ENCODE measurements at places on chromosomes 11 and 22.

GRCh38 chr11:111814557-111815320 is 48.5 kb upstream of the PPP2R1B start:
- no peak for DNase-seq

GRCh38 chr22:20383538-20383937 is 10.4 kb upstream of the ZNF74 start:
- DNase-seq = no peak

GRCh38 chr11:72217841-72218240 is 1.2 kb downstream of the FOLR2 start:
- DNase-seq = no peak

DNA sequence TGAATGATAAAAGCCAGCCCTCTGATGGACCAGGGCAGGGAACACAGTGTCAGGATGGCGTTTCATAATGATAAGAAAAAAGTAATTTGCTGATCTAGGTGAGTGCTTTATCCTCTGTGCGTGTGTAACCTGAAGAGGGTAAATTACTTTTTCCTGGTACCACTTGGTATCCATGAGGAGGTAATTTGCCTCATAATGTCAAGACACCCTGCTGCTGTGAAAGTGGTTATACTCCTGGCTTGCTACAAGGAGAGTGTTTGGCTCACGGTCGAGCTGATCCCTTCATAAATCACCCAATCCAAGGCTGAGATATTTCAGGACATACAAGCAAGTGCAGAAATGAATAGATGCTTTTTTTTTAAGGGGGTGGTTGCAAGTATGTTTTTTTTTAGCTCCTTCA is 207.2 kb upstream of the PGR start:
- peak; percentile 94 for DNase-seq

GRCh38 chr11:92357841-92358240 is 133.2 kb downstream of the FAT3 start:
- DNase-seq = no peak

DNA sequence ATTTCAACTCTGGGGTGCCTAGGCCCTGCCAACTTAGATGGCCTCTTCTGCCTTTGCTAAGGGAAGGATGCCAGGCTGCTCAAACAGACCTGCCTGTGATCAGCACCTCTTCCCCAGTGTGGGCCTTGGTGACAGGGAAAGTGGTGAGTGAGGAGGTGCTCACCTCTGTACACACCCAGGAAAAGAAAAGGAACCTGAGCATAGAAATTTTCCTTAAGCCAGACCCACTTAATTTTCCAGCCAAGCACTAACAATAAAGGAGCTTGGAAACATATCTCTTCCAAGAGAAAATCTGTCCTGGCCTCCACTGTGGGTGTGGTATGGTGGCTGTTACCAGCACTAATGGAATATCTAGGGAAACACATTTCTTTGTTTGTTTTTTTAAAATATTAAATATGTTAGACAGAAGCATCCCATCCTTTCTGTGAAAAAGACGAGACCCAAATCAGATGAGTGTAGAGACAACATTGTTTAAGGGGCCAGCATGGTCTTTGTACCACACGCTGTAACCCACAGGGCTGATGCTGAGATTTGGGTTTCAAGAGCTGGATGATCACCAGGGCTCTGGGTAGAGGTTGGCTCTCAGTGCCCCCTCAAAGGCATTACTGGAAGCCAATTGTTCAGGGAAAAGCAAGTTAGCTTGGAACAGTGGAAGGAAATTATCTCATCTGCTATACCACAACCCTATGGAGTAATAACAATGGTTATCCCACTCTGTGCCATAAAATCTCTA is 472.2 kb downstream of the INSC start:
- no peak for DNase-seq

- DNase-seq = no peak
Measured at GRCh38 chr11:963852-964251, 38.2 kb downstream of the AP2A2 start.

DNA sequence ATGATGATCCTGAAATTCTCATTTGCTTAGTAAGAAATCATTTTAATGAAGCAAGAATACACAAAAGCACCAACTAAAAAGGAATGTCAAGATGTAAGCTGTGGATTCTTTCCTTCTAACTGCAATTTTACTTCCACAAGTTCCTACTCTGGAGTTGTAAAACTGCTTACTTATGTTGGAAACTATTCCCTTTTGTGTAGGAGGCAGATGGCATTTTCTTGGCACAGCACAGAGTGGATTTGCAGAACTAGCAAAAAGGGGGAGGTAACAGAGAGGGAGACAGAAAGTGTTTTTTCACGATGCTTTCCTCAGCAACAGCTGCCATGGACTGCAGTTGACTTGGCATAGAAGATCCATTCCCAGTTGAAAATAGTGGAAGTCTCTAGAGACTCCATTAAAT is 1112.0 kb upstream of the RAG2 start:
- no peak for DNase-seq

DNA sequence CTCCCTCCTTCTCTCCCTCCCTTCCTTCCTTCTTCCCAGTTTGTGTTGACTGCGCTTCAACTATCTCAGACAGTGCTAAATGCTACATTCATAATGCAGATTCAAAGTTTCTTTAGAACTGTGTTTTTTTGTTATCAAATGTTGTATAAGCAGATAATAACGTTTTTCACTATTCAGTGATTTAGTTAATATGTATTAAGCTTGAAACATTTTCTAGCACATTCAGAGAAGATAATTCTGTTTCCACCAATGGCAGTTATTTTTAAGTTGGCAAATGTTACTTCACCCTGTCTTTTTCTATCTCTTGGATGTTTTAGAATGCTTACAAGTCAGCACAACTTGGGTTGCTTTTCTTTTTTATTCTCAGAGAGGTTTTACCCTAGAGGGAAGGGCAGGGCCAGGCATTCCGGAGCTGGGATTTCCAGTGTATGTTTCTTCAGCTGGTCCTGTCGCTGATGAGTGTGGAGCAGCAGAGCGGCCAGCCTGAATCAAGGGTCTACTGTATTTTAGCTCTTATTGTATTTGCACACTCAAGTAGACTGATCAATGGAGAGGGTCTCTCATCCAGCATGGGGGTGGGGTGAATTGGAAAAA is 162.3 kb upstream of the ARHGAP20 start:
- no peak for DNase-seq

DNA sequence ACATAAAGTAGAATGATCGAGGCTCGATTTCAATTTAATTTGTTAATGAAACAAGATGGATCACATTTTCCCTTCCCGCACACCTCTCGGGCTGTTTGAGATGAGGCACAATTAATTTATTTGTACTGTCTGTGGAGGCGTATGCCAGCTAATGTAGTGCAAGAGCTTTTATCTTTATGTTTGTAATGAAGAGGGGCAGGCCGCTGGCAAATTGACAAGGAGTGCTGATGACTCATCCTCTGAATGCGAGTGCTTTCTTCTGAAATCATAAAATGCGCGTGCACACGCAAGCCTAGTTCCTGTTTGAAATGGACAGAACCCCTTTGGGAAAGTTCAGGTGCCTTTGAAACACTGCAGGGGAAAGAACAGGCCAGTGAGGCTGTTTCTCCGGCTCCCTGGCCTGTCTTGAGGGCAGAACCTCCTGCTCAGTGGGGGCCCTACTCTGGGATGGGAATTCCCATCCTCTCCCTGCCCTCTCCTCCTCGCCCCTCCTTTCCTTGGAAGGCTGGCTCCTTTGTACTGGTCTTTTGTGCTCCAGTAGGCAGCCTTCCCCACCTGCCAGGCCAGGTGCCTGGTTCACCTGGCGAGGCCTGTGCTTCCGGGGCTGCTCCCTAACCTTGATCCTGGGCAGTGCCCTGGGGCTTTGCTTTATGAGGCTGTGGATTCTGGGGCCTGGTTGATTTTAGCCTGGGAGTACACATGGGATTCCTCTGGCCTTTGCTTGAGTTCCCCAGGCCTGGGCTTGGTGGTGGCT is 50.3 kb downstream of the TEAD1 start:
- peak; percentile 84 for DNase-seq

DNA sequence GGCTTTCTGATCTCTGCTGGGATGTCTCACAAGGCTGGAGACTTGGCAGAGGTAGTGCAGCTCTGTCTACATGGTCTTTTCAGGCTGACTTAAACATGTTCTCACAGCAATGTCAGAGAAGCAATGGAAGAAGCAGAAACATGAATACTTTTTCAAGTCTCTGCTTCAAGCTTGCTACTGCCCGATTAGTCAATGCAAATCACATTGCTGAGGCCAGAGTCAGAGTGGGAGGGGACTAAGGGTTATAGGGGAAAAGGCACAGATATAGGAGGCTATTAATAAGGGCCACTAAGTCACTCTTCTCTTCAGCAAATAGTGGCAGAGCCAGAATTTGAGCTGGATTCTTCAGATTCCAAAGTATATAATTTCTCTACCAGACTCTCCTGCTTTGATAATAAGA is 390.5 kb downstream of the TMEM135 start:
- no peak for DNase-seq

- peak; percentile 39 for DNase-seq
Measured at GRCh38 chr11:119373921-119374631, 7.4 kb downstream of the USP2 start.

DNA sequence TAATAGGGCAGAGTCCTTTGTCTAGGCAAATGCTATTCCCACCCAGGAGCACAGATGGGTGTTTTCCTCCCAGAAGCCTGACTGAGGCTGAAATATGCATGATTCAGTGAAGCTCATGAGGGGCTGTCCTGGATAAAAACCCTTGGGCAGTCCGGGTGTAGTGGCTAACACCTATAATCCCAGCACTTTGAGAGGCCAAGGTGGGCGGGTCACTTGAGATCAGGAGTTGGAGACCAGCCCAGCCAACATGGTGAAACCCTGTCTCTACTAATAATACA is 48.6 kb upstream of the LMO2 start:
- no peak for DNase-seq

DNA sequence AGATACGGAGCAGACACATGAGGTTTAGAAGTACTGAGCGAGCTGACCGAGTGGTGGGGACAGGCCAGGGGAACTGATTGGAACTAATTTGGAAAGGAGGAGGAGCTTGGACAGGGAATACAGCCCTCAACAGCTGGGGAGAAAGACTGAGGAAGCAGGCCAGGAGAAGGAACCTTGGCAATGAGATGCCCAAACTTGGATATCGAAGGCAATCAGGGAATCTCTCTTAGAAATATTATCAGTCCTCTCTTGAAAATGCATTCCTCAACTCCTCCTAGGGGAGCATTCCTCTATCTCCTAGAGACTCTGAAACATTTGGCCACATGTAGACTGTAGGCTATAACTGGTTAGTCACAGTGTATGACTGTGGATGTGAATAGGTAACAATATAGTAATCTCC is 284.6 kb downstream of the GUCY1A2 start:
- no peak for DNase-seq

DNA sequence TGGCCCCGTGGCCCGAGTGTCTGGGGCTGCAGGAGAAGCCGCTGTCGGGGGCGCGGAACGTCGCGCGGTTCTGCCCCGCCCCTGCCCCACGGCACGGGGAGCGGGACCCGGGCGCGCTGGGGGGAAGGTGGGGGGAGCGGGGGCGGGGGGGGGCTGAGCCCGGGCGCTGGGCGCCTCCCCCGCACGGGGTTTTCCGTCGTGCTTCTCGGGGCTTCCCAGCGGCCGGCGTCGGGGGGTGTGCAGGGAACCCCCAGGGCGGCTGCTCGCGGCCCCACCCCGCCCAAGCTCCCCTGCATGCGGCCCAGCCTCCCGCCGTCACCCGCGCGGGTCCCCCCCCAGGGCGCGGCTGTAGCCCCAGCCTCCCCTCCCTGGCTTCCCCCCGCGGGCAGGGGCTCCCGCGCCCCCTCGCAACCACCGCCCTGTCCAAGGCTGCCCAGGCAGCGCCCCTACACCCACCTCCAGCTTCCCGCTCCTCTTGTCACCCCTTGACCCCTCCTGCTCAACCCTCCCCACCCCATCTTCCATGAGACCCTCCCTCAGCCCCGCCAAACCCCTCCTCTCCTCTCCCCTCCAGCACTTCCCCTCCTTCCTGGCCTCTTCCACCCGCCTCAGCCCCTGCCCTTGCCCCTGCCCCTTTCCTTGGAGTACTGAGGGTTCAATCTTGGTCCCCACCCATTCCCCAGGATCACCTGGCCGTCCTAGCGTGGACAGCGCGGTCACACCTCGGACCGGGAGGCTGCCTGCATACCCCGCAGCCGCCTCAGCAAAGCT is 1.7 kb downstream of the IL17REL start:
- no peak for DNase-seq

- no peak for DNase-seq
Measured at GRCh38 chr11:1233351-1234053, 10.6 kb downstream of the MUC5B start.

- no peak for DNase-seq
Measured at GRCh38 chr11:118224511-118225188, at the start of gene JAML. Gene JAML, minus strand, starts transcription at chr11:118225011. Its CDS starts 10,145 bp downstream, at chr11:118214866.

GRCh38 chr11:66289548-66290329 is 796 bp upstream of the YIF1A start:
- DNase-seq = no peak

- no peak for DNase-seq
Measured at GRCh38 chr22:28442711-28443525, 236.7 kb downstream of the TTC28 start.

- no peak for DNase-seq
Measured at GRCh38 chr11:26626346-26626745, 54.3 kb upstream of the MUC15 start.

DNA sequence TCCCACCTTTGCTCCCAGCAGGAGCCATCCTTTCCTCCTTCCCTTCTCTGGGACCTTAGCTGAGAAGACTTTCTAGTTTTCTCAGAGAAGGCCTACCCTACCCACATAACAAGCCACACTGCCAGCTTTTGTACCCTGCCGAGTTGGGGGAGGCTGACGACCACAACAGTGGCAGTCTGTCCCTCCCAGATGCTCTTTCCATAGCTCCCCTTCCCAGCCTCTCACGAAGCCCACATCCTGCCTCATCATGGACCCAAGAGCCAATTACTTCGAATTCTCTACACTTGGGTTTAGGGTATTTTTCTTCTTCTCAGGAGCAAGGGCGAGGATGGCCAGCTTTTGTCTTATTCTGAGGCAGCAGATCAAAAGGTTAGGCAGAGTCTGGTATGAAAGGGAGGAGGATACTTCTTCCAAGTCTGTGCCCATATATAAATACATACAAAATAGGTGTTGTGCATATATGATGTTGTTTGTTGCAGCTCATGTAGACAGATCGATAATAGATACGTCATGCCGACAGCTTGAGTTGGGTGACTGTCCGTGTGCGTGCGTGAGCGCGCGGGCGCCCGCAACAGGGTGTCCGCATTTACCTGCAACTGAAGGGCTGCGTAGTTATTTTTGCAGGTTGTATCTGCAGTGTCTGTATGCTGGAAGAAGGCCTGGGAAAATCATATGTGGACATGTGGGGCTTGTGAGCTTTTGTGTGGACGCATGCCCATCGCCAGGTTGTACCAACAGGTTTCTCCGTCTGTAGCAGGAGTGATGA is 846 bp upstream of the NRGN start:
- DNase-seq = no peak
